ENCODE measurements at places on chromosomes 11 and 22. TPM values are rescaled to one million over a fixed set of nuclear protein-coding genes. Genes with fewer than 3 reads are reported as not detected.

The OR9I1 gene
- not detected for total RNA-seq

The MYH9 gene
- total RNA-seq, result 712 TPM

The BLID gene
- not detected for total RNA-seq

The OR52E4 gene
- not detected for total RNA-seq

The MEI1 gene
- 52.3 TPM for total RNA-seq

The ROBO4 gene
- not detected for total RNA-seq

The BATF2 gene
- total RNA-seq, result not detected

The TXNRD2 gene
- total RNA-seq, result 23.4 TPM

The ENTHD1 gene
- total RNA-seq, result 0.41 TPM

GRCh38 chr11:25988178-25988577 lies 343.8 kb upstream of the ANO3 start:
- H3K27me3 ChIP-seq, result no peaks in the 10 kb centered on the region
- H3K27ac ChIP-seq, result no peak overlapping the region
- H3K4me1 ChIP-seq, result no peaks in the 10 kb centered on the region
- H3K4me3 ChIP-seq, result no peak overlapping the region

DNA sequence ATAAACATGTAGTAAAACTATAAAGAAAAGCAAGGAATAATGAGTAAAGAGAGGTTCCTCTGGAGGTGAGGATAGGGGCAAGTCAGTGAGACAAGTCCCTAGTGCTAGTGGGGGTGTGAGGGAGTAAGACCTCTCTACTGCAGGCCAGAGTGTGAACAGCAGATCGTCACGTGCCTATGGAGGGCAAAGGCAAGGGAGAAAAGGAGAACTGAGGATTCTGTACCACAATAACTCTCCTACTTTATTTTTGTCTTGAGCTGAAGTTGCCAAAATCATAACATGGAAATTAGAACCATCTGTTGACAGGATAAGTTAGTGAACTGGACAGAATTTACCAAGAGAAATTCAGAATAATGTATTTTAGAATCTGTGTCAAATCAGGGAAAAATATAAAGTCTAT lies 77.6 kb downstream of the ENTHD1 start:
- H3K4me3 ChIP-seq, result no peak overlapping the region
- H3K36me3 ChIP-seq, result no peaks in the 10 kb centered on the region
- no peaks in the 10 kb centered on the region for H3K27me3 ChIP-seq

GRCh38 chr22:27274770-27275449 lies 526.6 kb downstream of the MN1 start:
- H3K36me3 ChIP-seq, result no peaks in the 10 kb centered on the region
- H3K27ac ChIP-seq, result no peak overlapping the region
- no peaks in the 10 kb centered on the region for H3K4me1 ChIP-seq
- H3K4me3 ChIP-seq, result no peak overlapping the region
- H3K27me3 ChIP-seq, result peaks cover 13% of the 10 kb centered on the region

DNA sequence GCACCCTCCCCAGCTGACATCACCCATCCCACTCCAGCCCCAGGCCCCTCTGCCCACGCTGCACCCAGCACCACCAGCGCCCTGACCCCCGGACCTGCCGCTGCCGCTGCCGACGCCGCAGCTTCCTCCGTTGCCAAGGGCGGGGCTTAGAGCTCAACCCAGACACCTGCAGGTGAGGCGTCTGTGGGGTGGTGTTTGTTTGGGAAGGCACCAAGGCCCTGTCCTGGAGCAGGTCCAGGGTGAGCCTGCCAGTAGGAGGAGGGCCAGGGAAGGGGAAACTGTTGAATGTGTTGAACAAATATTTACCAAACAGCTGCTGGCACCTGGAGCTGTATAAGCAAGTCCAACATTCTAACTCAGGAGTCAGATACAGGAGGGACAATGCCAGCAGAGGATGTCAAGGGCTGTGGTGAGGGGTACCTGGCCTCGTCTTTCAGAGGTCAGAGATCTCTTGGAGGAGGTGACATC lies 3.1 kb downstream of the VEGFB start:
- no peak for DNase-seq
- H3K4me3 ChIP-seq, result no peak overlapping the region
- H3K27ac ChIP-seq, result peak overlapping the region; percentile 43
- H3K27me3 ChIP-seq, result no peaks in the 10 kb centered on the region
- peaks cover 11% of the 10 kb centered on the region for H3K36me3 ChIP-seq
- H3K4me1 ChIP-seq, result peaks cover 26% of the 10 kb centered on the region

DNA sequence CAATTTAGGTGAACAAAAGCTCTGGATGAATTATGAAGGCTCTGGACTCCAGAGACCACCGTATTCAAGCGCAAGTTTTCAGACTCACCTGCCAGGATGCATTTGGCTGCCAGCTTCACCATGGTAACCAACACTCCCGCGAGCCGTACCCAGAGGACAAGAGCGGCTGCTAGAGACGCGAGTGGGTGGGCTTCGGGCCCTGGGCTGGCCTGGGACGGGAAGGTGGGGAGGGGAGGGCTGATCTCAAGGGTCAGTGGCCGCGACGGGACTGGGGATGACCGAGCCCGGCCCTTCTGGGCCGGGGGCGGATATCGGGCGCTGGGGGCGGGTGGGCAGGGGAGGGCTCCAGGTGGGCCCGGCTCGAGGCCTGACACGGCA lies 344 bp downstream of the IFT27 start:
- H3K27ac ChIP-seq, result peak overlapping the region; percentile 73
- no peaks in the 10 kb centered on the region for H3K27me3 ChIP-seq
- peak overlapping the region; percentile 84 for H3K4me3 ChIP-seq
- H3K4me1 ChIP-seq, result peaks cover 30% of the 10 kb centered on the region

- H3K27ac ChIP-seq, result peak overlapping the region; percentile 97
- DNase-seq, result no peak
- H3K27me3 ChIP-seq, result no peaks in the 10 kb centered on the region
- H3K36me3 ChIP-seq, result peaks cover 10% of the 10 kb centered on the region
- H3K4me1 ChIP-seq, result peaks cover 29% of the 10 kb centered on the region
These were observed 1.1 kb downstream of the SRSF8 start for GRCh38 chr11:95067841-95068219.

GRCh38 chr11:2122222-2122906 lies 16.8 kb downstream of the IGF2 start:
- no peaks in the 10 kb centered on the region for H3K36me3 ChIP-seq
- H3K4me3 ChIP-seq, result no peak overlapping the region
- no peak overlapping the region for H3K27ac ChIP-seq
- peaks cover 29% of the 10 kb centered on the region for H3K27me3 ChIP-seq

- no peak overlapping the region for H3K4me3 ChIP-seq
- H3K4me1 ChIP-seq, result no peaks in the 10 kb centered on the region
- no peak overlapping the region for H3K27ac ChIP-seq
- DNase-seq, result no peak
These were observed 79.5 kb upstream of the CRYBB3 start for GRCh38 chr22:25120093-25120561.

DNA sequence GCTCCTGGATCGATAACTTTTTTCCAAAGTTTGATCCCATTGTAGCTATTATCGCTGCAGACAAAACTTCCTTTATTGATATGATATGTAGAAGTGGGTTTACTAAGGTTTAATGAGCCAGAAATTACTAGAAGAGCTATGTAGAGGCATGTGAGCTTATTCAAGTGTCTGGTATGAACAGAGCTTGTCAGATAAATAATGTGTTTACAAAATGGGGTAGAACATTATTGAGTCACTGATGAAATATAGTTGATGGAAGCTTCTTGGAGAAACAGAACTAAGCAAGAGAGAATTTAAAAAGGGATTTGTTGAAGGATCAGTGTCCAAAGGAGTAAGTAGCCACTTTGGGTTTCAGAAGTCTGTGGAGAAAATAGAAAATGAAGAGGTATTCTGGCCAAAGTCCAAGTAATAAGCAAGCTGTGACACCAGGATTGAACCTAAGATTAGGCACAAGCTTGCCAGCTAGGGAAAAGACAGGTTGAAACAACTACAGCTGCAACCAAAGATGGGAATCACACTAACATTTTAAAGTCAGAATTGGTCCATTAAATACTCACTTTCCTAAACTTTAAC lies 104.3 kb downstream of the MAML2 start:
- H3K4me3 ChIP-seq, result no peak overlapping the region
- H3K27ac ChIP-seq, result no peak overlapping the region
- peaks cover 45% of the 10 kb centered on the region for H3K4me1 ChIP-seq
- peaks cover 6% of the 10 kb centered on the region for H3K36me3 ChIP-seq
- DNase-seq, result no peak

- no peak within 1 kb of the TSS for H3K4me3 ChIP-seq
- no peaks in the 10 kb centered on the region for H3K27me3 ChIP-seq
- DNase-seq, result no peak
- H3K27ac ChIP-seq, result no peak within 1 kb of the TSS
- H3K36me3 ChIP-seq, result no peaks in the 10 kb centered on the region
These were observed at the start of gene OR8H2 for GRCh38 chr11:56103210-56103737. Gene OR8H2 (plus strand): TSS chr11:56103687. CDS start chr11:56105043, 1,356 bp downstream.

GRCh38 chr11:113584371-113584770 lies 109.2 kb upstream of the DRD2 start:
- H3K27ac ChIP-seq, result no peak overlapping the region
- no peaks in the 10 kb centered on the region for H3K27me3 ChIP-seq
- no peaks in the 10 kb centered on the region for H3K36me3 ChIP-seq

GRCh38 chr11:25733777-25734176 lies 598.2 kb upstream of the ANO3 start:
- no peak for DNase-seq
- H3K4me3 ChIP-seq, result no peak overlapping the region
- no peaks in the 10 kb centered on the region for H3K27me3 ChIP-seq
- no peak overlapping the region for H3K27ac ChIP-seq

GRCh38 chr11:5486421-5486820 lies 2.1 kb upstream of the OR52D1 start:
- no peak overlapping the region for H3K27ac ChIP-seq
- H3K4me3 ChIP-seq, result no peak overlapping the region
- H3K4me1 ChIP-seq, result no peaks in the 10 kb centered on the region
- peak; percentile 18 for DNase-seq

DNA sequence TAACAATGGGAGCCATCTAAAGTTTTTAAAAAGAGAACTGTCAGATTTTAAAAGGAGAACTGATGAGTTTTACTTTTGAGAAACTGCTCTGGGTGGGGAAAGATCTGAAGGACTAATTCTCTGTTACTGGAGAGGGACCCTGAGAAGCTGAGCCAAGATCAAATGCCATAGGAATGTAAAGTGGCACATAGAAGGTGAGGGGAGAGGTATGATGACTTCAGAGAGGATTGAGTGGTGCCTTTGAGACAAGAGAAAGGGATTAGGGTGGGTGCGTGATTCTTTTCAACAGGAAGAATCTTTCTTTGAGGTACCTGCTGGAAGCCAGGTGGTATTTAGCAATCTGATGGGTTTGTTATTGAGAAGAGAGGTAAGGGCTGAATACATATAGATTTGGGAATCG lies 9.0 kb downstream of the CRKL start:
- H3K27ac ChIP-seq, result no peak overlapping the region
- H3K36me3 ChIP-seq, result peaks cover 16% of the 10 kb centered on the region
- H3K4me1 ChIP-seq, result peaks cover 48% of the 10 kb centered on the region
- DNase-seq, result no peak
- no peaks in the 10 kb centered on the region for H3K27me3 ChIP-seq

- peaks cover 13% of the 10 kb centered on the region for H3K36me3 ChIP-seq
- H3K4me3 ChIP-seq, result no peak overlapping the region
- H3K4me1 ChIP-seq, result peaks cover 11% of the 10 kb centered on the region
- H3K27ac ChIP-seq, result no peak overlapping the region
- DNase-seq, result no peak
These were observed 138.8 kb downstream of the CASP12 start for GRCh38 chr11:104759464-104759863.

DNA sequence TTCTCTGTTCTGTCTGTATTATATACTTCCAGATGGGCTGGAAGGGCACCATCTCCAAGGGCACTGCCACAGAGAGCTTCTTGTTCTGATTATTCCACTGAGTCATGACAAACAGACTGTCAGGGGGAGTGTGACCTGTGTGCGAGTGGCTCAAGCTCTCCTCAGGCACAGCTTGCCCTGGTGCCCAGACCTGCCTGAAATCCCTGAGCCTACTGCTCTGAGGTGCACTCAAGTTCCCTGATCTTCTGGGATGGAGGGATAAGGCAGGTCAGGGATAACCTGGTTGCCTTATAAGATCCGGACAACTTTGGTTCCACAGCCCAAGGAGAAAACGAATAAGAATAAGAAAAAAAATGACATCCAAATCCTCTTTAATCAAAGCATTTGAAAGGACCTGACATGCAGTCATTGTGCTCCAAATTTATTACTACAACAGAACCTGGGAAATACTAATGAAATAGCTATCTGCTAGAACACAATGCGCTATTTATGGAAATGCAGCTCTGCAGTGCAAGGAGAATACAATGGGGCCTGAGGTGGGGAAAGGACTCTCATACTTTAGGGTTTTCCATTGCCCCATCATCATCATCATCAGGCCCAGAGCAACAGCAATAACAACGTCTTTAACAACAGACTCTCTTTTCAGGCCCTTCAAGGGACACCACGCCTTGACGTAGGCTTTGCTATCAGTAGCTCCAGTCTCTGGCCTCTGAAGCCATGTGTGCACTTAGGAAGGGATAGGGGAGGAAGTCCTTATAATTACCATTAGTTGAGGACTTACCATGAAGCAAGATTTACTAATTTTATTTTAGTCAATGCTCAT lies 217.1 kb upstream of the KIRREL3 start:
- H3K4me1 ChIP-seq, result no peaks in the 10 kb centered on the region
- no peaks in the 10 kb centered on the region for H3K27me3 ChIP-seq
- no peak for DNase-seq
- H3K36me3 ChIP-seq, result no peaks in the 10 kb centered on the region
- H3K4me3 ChIP-seq, result no peak overlapping the region

DNA sequence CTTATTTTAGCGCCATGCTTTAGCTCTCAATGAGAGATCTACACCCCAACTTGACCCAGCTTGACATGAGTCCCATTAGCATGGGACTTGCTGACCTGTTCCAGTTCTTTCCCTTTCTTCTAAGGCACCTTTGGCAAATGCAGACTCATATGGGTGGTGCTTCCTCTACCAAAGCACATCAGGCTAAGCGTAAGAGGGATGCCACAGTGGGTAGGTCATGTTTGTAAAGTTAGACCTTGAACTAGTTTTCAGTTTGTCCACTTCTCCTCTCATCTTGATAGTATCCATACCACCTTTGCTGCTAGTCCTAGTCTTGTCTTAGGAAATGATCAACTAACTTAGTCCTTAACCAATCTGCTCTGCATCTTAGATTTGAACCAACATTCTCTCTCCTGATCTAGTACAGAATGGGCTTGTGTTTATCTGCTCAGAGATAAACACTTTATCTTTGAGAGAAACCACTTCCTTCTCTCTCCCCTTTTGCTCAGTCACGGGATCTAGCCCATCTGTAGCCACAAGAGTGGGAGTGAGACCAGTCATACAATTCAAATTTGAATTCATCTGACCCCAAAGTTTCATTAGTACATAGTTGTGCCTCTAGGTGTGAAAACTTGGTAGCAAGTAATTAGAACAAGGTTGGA lies 72.1 kb upstream of the CD44 start:
- no peaks in the 10 kb centered on the region for H3K27me3 ChIP-seq
- H3K4me3 ChIP-seq, result no peak overlapping the region
- peak overlapping the region; percentile 52 for H3K27ac ChIP-seq
- DNase-seq, result peak; percentile 74

GRCh38 chr11:129813231-129813791 lies 2.3 kb upstream of the TMEM45B start:
- DNase-seq, result no peak
- peak overlapping the region; percentile 87 for H3K4me3 ChIP-seq
- H3K27me3 ChIP-seq, result peaks cover 2% of the 10 kb centered on the region
- peaks cover 53% of the 10 kb centered on the region for H3K4me1 ChIP-seq
- H3K36me3 ChIP-seq, result peaks cover 8% of the 10 kb centered on the region
- no peak overlapping the region for H3K27ac ChIP-seq

All from activated CD4-positive, alpha-beta memory T cell treated with anti-CD3 and anti-CD28 coated beads for 36 hours (primary cell).